Activated CD8-positive, alpha-beta T cell treated with anti-CD3 and anti-CD28 coated beads, Interleukin-2, amount 10 ng/mL, durations not matched to agents 7 days and 5 days (primary cell): ENCODE measurements at places on chromosomes 6 and 20.
A peak's percentile ranks its signal among the peaks of the same experiment; 100 is the strongest.

DNA sequence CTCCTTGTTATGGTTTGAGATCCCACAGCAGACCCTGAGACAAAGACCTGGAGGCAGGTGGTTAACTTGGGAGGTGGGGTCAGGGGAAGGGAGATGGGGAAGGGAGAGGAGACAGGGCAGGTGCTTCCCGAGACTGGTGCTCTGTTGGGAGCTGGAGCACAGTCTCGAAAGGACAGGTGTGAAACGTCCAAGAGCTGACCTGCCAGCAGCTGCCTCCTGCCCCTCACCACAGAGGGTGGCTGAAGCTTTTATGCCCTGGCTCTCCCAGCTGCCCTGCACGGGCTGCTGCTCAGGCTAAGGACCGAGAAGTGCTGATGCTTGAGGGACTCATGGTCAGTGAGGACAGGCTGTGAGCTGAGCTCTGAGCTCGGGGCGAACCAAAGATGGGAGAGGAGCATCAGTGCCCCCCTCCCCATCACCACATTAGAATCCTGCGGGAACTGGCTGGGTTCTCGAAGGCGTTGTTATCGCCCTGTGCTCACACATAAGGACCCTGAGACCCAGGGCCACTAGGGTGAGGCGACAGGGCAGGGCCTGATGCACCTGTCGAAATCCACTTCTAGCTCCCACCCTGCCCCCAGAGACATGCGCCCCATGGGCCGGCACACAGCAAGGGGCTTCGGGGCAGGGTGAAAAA is 25.3 kb upstream of the CD93 start:
- H3K4me1 ChIP-seq = no peaks in the 10 kb centered on the region
- no peak overlapping the region for H3K4me3 ChIP-seq
- H3K27me3 ChIP-seq = no peaks in the 10 kb centered on the region
- no peaks in the 10 kb centered on the region for H3K36me3 ChIP-seq
- no peak overlapping the region for H3K27ac ChIP-seq

DNA sequence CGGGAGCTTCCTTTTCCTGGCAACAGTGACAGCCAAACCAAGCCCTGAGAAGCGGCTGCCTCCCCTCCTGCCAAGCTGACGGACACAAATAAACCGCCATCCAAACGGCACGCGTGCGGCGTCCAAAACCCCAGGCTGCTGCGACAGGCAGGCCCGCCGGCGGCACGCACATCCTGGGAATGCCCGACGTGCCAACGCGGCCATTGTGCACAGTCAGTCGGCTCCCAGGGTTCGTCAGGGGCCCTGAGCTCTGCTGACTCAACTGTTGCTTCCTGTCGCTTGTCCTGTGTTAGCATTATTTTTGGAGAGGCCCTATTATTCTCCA is 6.8 kb downstream of the JAG1 start:
- no peak overlapping the region for H3K27ac ChIP-seq
- peaks cover 2% of the 10 kb centered on the region for H3K36me3 ChIP-seq
- DNase-seq = no peak
- H3K4me3 ChIP-seq = no peak overlapping the region
- H3K27me3 ChIP-seq = peaks cover 31% of the 10 kb centered on the region

- H3K27me3 ChIP-seq = no peaks in the 10 kb centered on the region
- no peak overlapping the region for H3K4me3 ChIP-seq
- H3K36me3 ChIP-seq = peaks cover 10% of the 10 kb centered on the region
- no peak for DNase-seq
- H3K27ac ChIP-seq = no peak overlapping the region
- H3K4me1 ChIP-seq = no peaks in the 10 kb centered on the region
Observed at GRCh38 chr6:14472986-14473337, 355.4 kb downstream of the CD83 start.

- peaks cover 3% of the 10 kb centered on the region for H3K36me3 ChIP-seq
- no peak overlapping the region for H3K4me3 ChIP-seq
- no peak for DNase-seq
- H3K27ac ChIP-seq = no peak overlapping the region
- peaks cover 16% of the 10 kb centered on the region for H3K4me1 ChIP-seq
- peaks cover 8% of the 10 kb centered on the region for H3K27me3 ChIP-seq
Observed at GRCh38 chr20:48908656-48909319, 12.7 kb upstream of the ARFGEF2 start.

GRCh38 chr20:8367689-8368088 is 235.6 kb downstream of the PLCB1 start:
- DNase-seq = no peak
- H3K4me1 ChIP-seq = peaks cover 10% of the 10 kb centered on the region
- no peaks in the 10 kb centered on the region for H3K36me3 ChIP-seq
- no peak overlapping the region for H3K4me3 ChIP-seq
- no peak overlapping the region for H3K27ac ChIP-seq
- peaks cover 2% of the 10 kb centered on the region for H3K27me3 ChIP-seq

GRCh38 chr6:49841424-49841823 is 24.9 kb downstream of the CRISP1 start:
- no peak for DNase-seq
- no peaks in the 10 kb centered on the region for H3K4me1 ChIP-seq
- no peaks in the 10 kb centered on the region for H3K36me3 ChIP-seq
- H3K4me3 ChIP-seq = no peak overlapping the region
- H3K27ac ChIP-seq = no peak overlapping the region
- H3K27me3 ChIP-seq = no peaks in the 10 kb centered on the region

- DNase-seq = no peak
- H3K36me3 ChIP-seq = peaks cover under 1% of the 10 kb centered on the region
- H3K4me1 ChIP-seq = no peaks in the 10 kb centered on the region
Observed at GRCh38 chr6:41572613-41573012, 26.4 kb downstream of the FOXP4 start.

GRCh38 chr6:11083491-11083890 is 10.1 kb upstream of the SMIM13 start:
- no peaks in the 10 kb centered on the region for H3K4me1 ChIP-seq
- no peak overlapping the region for H3K27ac ChIP-seq
- H3K36me3 ChIP-seq = no peaks in the 10 kb centered on the region
- no peak for DNase-seq
- H3K27me3 ChIP-seq = no peaks in the 10 kb centered on the region

- H3K27ac ChIP-seq = no peak overlapping the region
- no peak overlapping the region for H3K4me3 ChIP-seq
- peaks cover 6% of the 10 kb centered on the region for H3K36me3 ChIP-seq
- no peaks in the 10 kb centered on the region for H3K4me1 ChIP-seq
- DNase-seq = no peak
Observed at GRCh38 chr6:21176197-21176596, 417.4 kb upstream of the SOX4 start.

GRCh38 chr6:34673064-34673463 is 23.5 kb downstream of the ILRUN start:
- H3K4me3 ChIP-seq = peak overlapping the region; percentile 65
- H3K36me3 ChIP-seq = peaks cover 11% of the 10 kb centered on the region
- no peak for DNase-seq

DNA sequence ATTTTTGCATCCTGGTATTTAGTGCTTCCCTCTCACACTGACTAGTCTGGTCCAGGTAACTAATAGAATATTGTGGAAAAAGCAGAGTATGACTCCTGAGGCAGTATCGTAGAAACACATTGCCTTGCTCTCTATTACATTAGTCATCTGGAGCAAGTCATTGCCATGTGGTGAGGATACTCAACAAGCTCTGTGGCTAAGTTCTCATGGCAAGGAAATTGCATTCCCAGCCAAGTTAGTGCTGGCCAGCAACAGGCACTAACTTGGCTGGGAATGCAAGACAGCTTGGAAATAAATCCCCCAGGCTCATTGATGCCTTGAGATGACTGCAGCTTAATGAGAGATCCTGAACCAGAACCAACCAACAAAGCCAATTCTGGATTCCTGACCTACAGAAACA is 39.7 kb upstream of the HTR1B start:
- no peak overlapping the region for H3K4me3 ChIP-seq
- no peaks in the 10 kb centered on the region for H3K27me3 ChIP-seq
- no peak for DNase-seq
- H3K36me3 ChIP-seq = no peaks in the 10 kb centered on the region
- H3K4me1 ChIP-seq = no peaks in the 10 kb centered on the region

GRCh38 chr6:54515013-54515412 is 206.8 kb downstream of the TINAG start:
- no peaks in the 10 kb centered on the region for H3K27me3 ChIP-seq
- no peaks in the 10 kb centered on the region for H3K4me1 ChIP-seq
- no peak overlapping the region for H3K27ac ChIP-seq
- no peaks in the 10 kb centered on the region for H3K36me3 ChIP-seq
- H3K4me3 ChIP-seq = no peak overlapping the region
- DNase-seq = no peak

- peaks cover 23% of the 10 kb centered on the region for H3K27me3 ChIP-seq
- peaks cover 3% of the 10 kb centered on the region for H3K4me1 ChIP-seq
- no peak overlapping the region for H3K4me3 ChIP-seq
Observed at GRCh38 chr6:105692613-105693215, 289.8 kb upstream of the PREP start.

DNA sequence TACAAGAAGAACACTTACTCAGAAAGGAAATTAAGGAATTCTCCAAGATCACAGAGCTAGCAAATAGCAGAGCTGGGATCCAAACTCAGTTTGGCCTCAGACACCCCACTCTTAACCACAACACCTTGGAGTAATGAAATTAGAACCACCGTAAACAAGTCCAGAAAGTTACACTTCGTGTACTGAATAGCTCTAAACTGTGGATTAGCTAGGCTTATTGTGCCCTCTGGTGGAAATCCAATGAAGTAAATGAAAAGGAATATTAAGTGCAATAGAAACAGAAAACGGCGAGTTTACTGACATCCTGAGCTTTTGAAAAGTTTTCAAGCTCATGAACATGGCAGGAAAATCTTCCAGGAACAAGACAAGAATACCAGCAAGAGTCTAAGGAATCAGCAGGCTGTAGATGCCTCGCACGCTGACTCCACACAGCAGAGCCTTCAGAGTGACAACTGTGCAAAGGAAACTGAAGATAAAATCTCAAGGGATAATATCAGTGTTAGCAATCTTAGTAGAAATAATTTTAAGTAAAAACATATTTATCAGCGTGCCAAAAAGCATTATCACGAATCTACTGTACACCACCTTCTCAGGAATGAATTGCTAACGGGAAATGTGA is 34.6 kb downstream of the FBXO5 start:
- DNase-seq = no peak
- H3K4me1 ChIP-seq = peaks cover 7% of the 10 kb centered on the region
- peaks cover 22% of the 10 kb centered on the region for H3K27me3 ChIP-seq
- no peak overlapping the region for H3K4me3 ChIP-seq
- no peaks in the 10 kb centered on the region for H3K36me3 ChIP-seq

- H3K4me1 ChIP-seq = no peaks in the 10 kb centered on the region
- H3K4me3 ChIP-seq = no peak overlapping the region
- H3K27me3 ChIP-seq = no peaks in the 10 kb centered on the region
- no peaks in the 10 kb centered on the region for H3K36me3 ChIP-seq
- no peak for DNase-seq
Observed at GRCh38 chr6:15551798-15552197, 111.0 kb downstream of the DTNBP1 start.

GRCh38 chr6:7587631-7588100 is 2.3 kb upstream of the SNRNP48 start:
- H3K4me3 ChIP-seq = no peak overlapping the region
- no peak overlapping the region for H3K27ac ChIP-seq
- H3K4me1 ChIP-seq = peaks cover 28% of the 10 kb centered on the region
- peaks cover 3% of the 10 kb centered on the region for H3K27me3 ChIP-seq
- DNase-seq = no peak

DNA sequence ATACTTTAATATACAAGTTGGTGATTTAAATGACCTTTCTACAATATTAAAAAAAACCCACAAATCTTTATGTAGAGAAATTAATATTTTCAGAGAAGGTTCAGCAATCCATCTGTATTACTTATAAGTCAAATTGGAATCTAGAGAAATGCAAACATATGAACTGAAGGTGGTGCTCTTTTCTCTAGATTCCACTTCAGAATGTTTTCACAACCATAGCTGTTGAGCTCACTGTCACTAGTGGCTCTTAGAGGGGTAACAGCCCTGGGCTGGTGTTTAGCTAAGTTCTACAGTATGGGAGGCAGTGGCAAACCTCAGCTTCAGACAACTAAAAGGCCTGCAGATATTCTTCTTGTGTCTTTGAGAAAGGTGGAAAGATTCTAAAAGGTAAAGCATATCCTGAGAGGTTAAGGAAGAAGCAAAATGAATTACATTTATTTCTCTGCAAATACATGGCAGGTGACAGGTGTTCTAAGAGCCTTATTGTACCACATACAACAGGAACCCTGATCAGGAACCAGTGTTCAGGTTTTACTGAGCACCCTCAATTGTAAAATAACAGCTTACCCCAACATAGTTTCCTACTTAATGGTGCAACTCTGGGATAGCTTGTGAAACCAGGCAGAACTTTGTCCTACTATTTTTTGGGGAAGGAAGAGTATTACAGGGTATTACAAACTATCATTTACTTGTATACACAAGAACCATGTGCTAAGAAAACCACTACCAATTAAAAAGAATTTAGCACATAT is 56.6 kb upstream of the SAMHD1 start:
- H3K4me3 ChIP-seq = no peak overlapping the region
- no peaks in the 10 kb centered on the region for H3K27me3 ChIP-seq
- peaks cover 34% of the 10 kb centered on the region for H3K4me1 ChIP-seq
- peak; percentile 50 for DNase-seq
- H3K36me3 ChIP-seq = peaks cover 46% of the 10 kb centered on the region

DNA sequence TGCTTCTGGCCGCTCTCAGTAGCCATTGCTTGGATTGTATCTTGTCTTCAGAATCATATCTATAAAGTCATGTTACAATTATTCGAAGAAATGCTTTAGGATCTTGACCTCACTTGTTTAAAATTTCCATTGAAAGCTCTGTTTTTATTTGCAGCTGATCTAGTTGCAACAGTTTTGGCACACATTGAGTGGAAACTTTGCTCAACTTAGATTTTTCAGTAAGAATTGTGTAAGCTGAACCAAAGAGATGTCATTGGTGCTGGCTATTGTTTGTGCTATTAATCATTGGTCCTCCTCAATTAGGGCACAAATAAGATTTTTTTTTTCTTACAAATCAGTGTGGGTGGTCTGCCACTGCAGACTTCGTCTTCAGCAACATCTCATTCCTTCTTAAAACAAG is 649.2 kb downstream of the MMUT start:
- H3K27ac ChIP-seq = no peak overlapping the region
- no peak for DNase-seq
- H3K27me3 ChIP-seq = no peaks in the 10 kb centered on the region
- H3K4me3 ChIP-seq = no peak overlapping the region
- H3K4me1 ChIP-seq = no peaks in the 10 kb centered on the region
- no peaks in the 10 kb centered on the region for H3K36me3 ChIP-seq

GRCh38 chr6:5869261-5869660 is 137.5 kb downstream of the NRN1 start:
- peaks cover 56% of the 10 kb centered on the region for H3K4me1 ChIP-seq
- H3K36me3 ChIP-seq = peaks cover 22% of the 10 kb centered on the region

DNA sequence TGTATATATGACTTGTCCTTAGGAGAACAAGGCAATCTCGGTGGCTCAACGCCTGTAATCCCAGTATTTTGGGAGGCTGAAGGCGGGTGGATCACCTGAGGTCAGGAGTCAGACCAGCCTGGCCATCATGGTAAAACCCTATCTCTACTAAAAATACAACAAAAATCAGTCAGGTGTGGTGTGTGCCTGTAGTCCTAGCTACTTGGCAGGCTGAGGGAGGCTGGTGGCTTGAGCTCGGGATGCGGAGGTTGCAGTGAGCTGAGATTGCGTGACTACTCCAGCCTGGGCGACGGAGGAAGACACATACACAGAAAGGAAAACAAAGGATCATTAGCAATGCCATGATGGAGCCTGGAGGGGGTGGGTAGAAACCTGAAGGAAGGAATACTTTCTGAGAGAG is 166.6 kb upstream of the RREB1 start:
- no peaks in the 10 kb centered on the region for H3K36me3 ChIP-seq
- DNase-seq = no peak
- no peak overlapping the region for H3K27ac ChIP-seq
- no peak overlapping the region for H3K4me3 ChIP-seq
- no peaks in the 10 kb centered on the region for H3K27me3 ChIP-seq
